ENCODE measurements at places on chromosomes 12 and 14.
A peak's percentile ranks its signal among the peaks of the same experiment; 100 is the strongest.

GRCh38 chr12:43742106-43742505, 16.5 kb downstream of the PUS7L start:
- DNase-seq: peak; percentile 84

GRCh38 chr14:99675382-99675835, 8.7 kb upstream of the CYP46A1 start:
- no peak for DNase-seq

- DNase-seq: no peak
These were observed 75.9 kb upstream of the TMPO start for GRCh38 chr12:98439471-98439951.

DNA sequence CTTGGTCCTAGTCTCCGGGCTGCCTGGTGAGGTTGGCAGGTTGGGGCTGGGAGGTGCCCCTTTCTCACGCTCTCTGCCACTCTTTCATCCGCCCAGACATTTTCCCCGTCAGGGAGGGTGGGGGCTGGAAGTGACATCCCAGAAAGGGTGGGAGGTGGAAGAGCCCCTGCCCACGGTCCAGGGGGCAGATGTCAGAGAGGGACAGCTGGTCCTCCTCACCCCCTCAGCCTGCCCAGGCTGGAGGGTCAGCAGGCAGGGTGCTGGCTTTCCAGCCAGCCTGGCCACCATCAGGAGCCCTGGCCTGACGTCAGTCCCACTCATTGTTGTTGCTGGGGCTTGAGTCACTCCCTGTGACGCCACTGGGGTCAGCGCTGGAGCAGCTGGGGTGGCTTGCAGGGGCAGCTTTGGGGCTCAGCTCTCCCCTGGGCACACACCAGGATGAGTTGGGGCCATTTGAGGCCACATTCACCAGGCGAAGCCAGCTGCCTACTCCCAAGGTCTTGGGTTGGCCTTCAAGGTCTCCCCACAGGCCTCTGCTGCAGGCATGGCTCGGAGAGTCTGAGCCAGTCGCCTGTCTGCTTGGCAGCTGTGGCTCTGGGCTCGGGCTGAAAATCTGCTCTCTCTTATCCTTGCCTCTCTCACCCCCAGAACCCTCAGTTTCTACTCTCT, 5.7 kb upstream of the ATG101 start:
- peak; percentile 18 for DNase-seq

DNA sequence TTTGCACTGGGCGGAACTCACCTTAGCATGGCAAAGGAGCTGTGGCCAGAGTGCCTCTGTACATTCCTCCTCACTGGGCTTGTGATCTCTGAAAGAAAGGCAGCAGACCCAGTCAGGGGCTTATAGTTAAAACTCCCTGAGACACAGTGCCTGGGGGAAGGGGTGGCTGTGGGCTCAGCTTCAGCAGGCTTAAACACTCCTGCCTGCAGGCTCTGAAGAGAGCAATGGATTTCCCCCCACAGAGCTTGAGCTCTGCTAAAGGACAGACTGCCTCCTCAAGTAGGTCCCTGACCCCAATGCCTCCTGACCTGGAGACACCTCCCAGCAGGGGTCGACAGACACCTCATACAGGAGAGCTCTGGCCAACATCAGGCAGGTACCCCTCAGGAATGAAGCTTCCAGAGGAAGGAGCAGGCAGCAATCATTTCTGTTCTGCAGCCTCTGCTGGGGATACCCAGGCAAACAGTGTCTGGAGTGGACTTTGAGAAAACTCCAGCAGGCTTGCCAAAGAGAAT, 327.5 kb upstream of the SLC16A7 start:
- no peak for DNase-seq

DNA sequence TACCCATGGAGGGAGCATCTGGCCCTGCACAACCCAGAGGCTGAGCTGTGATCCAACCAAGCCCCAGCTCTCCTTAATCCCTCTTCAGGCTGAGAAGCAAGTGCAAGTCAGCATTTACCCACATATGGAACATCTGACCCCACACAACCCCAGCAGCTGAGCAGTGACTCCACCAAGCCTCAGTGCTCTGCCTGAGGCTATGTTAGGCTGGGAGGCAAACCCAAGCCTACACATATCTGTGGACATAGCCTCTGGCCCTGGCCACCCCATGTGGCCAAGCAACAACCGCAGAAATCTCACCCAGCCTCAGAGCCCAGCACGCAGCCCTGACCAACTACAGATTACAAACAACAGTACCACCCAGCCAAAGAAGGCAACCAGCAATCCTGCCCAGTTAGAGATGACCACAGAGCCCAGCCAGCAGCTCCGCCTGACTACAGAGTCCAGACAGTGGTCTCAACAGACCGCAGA, 142.8 kb downstream of the NUAK1 start:
- no peak for DNase-seq

GRCh38 chr14:35628989-35629388, 95.0 kb downstream of the INSM2 start:
- DNase-seq: no peak

- no peak for DNase-seq
These were observed 446.9 kb downstream of the ATP23 start for GRCh38 chr12:58388261-58388660.

GRCh38 chr12:59895166-59895775, 299.4 kb downstream of the SLC16A7 start:
- no peak for DNase-seq

DNA sequence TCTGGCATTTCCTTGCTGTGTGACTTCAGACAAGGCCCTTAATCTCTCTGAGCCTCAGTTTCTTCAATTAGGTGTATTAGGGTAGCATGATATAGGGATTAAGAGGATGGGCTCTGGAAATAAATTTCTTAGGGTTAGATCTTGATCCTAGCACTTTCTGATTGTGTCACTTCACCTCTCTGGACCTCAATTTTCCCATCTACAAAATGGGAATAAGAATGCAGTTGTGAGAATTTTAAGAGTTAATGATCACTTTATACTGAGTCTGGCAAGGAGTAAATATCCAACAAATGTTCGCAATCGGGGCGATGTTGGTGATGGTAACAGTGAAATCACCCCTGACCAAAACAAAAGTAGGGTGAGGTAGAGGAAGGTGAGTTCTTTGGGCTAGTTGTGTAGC, 4.0 kb downstream of the RPH3A start:
- DNase-seq: no peak

GRCh38 chr14:100542619-100543205, 44.5 kb downstream of the BEGAIN start:
- DNase-seq: no peak

DNA sequence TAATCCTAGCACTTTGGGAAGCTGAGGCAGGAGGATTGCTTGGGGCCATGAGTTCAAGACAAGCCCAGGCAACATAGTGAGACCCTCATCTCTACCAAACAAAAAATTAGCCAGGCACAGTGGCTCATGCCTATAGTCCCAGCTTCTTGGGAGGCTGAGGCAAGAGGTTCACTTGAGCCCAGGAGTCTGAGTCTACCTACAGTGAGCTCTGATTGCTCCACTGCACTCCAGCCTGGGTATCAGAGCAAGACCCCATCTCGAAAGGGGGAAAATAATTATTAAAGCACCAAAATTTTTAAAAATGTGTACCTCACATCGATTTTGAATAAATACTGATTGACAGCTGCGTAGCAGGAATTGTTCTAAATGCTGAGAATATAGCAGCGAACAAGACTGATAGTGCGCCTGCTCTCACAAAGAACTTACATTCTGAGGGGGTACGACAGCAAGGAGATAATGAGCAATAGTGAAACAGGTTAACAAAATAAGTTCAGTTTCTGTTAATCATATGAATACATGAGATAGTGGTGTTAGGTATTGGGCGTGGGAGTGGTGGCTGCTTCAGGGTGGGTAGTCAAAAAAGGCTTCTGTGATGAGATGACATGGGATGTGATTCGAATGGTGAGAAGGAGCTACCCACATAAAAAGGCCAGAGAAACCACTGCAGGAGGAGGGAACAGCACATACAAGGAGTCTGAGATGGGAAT, 19.6 kb downstream of the HCFC2 start:
- DNase-seq: no peak

GRCh38 chr14:31937730-31938346, 139.3 kb upstream of the ARHGAP5 start:
- DNase-seq: peak; percentile 94

GRCh38 chr12:103834942-103835341, 6.1 kb downstream of the NT5DC3 start:
- no peak for DNase-seq

DNA sequence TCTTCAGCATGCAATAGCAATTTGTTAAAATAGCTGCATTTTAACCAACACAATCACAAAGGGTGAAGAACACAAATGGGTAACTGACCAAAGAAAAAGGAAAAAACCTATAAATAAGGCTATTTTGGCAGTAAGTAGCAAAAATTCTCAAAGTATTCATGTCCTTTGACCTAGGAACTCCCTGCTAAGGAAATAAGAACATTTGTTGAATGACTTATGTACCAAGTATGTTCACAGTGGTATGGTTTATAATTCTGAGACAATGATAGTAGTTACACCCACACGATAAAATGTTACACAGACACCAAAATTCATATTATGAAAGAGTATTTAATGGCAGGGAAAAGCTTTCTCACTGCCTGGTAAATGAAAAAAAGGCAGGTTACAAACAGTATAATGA, 16.9 kb downstream of the CCDC88C start:
- DNase-seq: peak; percentile 32

GRCh38 chr12:18467620-18468245, 206.4 kb downstream of the PIK3C2G start:
- DNase-seq: no peak

DNA sequence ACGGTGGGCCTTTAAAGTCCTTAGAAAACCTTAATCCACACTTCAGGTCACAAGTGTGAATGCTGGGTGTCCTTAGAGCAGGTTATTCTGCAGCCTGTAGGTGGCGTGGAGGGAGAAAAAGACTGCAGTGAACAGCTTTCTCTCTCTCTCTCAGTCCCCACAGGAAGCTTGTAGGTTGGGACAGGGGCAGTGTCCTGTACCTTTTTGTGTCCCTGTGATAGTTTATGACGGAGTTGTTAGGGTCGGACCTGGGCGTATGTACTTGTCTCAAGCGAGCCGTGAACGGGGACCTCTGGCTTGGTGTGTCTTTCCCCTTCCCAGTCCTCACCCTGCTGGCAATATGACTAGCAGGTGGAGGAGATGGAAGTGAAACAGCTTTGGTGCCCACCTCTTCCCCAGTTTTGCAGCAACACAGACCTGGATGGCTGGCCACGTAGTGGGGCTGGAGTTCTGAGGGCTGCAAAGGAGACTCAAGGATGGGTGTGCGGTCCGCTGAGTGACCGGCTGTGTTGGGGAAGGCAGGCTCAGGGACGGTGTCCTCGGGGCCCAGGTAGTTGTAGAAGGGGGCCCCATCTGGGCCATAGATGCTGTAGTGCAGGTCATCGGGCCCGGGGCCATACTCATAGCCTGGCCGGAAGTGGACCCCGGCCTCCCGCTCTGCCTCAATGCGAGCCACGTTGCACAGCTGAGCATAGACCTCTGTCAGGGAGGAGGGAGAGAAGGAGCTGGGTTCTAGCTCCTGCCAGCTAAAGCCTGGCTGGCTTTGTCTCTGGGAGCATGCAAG, 8.9 kb downstream of the ISCA2 start:
- peak; percentile 70 for DNase-seq

DNA sequence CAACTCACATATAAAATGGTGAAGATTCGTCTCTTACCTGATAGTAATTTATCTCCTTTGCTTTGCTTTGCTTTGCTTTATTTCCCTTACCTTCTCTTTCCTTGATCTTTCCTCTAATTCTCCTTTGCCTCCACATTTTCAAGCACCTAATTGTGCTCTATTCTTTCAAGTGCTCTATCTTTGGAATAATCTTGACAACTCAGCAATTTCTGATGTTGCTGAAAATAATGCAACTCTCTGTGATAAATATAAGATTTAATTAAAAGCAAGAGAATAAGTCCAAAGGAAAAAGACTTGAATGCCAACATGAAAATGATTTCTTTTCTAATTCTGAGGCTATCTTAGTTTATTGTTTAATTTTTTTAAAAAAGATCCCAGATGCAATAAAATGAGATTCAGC, 139.5 kb upstream of the SYT1 start:
- DNase-seq: no peak

DNA sequence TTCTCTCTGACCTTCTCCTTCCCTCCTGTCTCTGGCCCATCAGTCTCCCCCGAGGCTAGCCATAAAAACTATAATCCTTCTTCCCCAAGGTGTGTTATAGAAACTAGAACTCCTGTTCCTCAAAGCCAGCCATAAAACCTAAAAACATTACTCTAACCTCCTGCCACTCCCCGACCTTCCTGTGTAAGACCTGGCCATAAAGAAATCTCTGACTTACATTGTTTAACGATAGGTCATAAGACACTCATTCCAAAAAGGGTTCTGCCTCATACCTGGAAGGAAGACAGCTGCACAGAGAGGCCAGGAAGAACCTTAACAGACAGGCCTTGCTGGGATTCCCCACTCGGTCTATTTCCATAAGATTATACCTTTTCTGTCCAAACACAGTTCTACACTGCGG, 70.9 kb upstream of the EEA1 start:
- DNase-seq: peak; percentile 68

DNA sequence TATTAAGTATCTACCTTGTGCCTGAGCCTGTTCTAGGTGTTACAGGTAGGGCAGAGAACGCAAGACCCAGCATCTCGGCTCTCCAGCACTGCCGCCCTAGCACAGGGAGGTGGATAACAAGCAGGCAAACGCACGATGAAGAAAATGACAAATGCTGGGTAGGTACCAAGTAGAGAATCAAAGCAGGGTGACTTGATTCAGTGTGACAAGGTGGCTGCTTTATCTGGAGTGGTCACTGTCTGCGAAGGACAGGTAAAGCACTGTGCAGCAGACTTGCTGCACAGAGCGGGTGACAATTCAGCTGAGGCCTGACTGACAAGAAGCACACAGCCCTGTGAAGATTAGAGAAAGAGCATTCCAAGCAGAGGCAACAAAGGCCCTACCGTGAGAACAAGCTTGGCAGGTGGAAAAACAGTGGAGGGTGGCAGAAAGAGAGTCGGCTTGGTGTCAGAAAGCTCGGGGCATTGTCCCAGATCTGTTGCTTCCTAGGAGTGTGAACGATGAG, 12.9 kb downstream of the PRKCH start:
- DNase-seq: no peak

DNA sequence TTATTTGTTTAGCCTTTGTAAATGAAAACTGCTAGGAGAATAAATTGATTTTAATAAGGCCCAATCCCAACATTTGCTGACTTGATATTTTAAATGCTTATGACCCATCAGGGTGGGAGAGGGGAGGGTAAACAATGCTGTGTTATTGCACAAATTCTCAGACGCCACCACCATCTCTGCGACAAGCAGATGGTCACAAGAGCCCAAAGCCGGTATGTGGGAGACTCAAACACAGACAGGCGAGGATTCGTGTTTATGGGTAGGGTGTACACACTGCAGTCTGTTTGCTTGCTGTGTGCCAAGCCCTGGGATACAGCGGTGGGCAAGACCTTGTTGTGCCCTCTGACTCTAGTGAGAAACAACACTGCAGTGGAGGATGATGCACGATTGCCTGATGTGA, 39.2 kb upstream of the PWP1 start:
- no peak for DNase-seq
